Prostate gland (tissue), 2 donors: ENCODE measurements at places on chromosomes 4 and X. TPM values are rescaled to one million over a fixed set of nuclear protein-coding genes. Genes with fewer than 3 reads are reported as not detected.

GRCh38 chr4:41561244-41561643 lies 23.3 kb downstream of the LIMCH1 start:
- H3K36me3 ChIP-seq = no peaks in the 10 kb centered on the region
- H3K4me3 ChIP-seq = no peak overlapping the region
- H3K27me3 ChIP-seq = no peaks in the 10 kb centered on the region
- H3K4me1 ChIP-seq = no peaks in the 10 kb centered on the region
- no peak overlapping the region for H3K27ac ChIP-seq

GRCh38 chrX:7580127-7580526 lies 262.8 kb upstream of the VCX start:
- H3K27me3 ChIP-seq = no peaks in the 10 kb centered on the region
- no peaks in the 10 kb centered on the region for H3K4me1 ChIP-seq
- DNase-seq = no peak
- no peak overlapping the region for H3K27ac ChIP-seq
- no peaks in the 10 kb centered on the region for H3K36me3 ChIP-seq

DNA sequence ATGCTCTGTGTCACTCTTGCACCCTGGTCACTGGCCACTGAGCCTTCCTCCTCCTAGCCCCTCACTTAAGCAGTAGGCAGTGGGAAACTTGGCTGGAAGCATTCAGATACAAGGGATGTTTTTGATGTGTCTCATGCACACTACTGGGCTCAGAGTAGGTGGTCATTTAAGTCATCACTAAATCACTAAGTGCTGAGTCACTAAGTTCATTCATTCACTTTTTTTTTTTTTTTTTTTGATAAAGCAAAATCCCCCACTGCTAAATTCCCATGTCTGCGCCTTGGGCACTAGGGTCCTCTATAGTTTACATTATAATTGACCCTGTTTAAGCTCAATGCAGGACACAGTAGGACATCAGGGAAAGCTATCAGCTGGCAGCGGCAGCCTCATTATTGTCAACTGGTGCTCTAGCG lies 182.4 kb upstream of the MBNL3 start:
- H3K27ac ChIP-seq = no peak overlapping the region
- DNase-seq = no peak
- no peaks in the 10 kb centered on the region for H3K27me3 ChIP-seq
- H3K36me3 ChIP-seq = no peaks in the 10 kb centered on the region
- H3K4me3 ChIP-seq = no peak overlapping the region
- no peaks in the 10 kb centered on the region for H3K4me1 ChIP-seq

- DNase-seq = no peak
- no peaks in the 10 kb centered on the region for H3K36me3 ChIP-seq
- H3K27ac ChIP-seq = no peak overlapping the region
- H3K27me3 ChIP-seq = no peaks in the 10 kb centered on the region
- H3K4me1 ChIP-seq = no peaks in the 10 kb centered on the region
- H3K4me3 ChIP-seq = no peak overlapping the region
Observed at GRCh38 chrX:25597551-25597950, 540.6 kb upstream of the MAGEB18 start.

- H3K27ac ChIP-seq = peak overlapping the region; percentile 51
- DNase-seq = peak; percentile 69
- H3K4me1 ChIP-seq = no peaks in the 10 kb centered on the region
- no peaks in the 10 kb centered on the region for H3K27me3 ChIP-seq
- no peak overlapping the region for H3K4me3 ChIP-seq
Observed at GRCh38 chr4:167021545-167022155, 212.6 kb downstream of the SPOCK3 start.

DNA sequence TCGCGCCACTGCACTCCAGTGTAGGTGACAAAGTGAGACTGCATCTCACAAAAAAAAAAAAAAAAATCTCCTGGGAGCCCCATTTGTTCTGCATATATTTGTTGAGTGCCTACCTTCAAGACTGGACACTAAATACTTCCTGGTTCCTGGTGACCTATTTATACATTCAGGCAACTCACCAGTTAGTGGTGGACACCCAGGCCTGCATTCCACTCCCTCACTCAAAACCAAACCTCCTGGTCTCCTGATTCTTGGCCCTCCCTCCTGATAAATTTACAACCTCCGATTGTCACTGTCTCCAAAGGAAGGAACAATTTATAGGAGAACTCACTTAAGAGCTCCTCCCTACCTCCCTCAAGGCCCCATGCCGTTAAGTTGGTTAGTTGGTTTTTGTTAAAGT lies 3.1 kb downstream of the SYAP1 start:
- H3K27ac ChIP-seq = no peak overlapping the region
- no peak for DNase-seq
- H3K4me1 ChIP-seq = no peaks in the 10 kb centered on the region
- no peak overlapping the region for H3K4me3 ChIP-seq
- H3K27me3 ChIP-seq = no peaks in the 10 kb centered on the region

GRCh38 chr4:186948361-186949242 lies 224.9 kb upstream of the FAT1 start:
- H3K36me3 ChIP-seq = no peaks in the 10 kb centered on the region
- H3K4me1 ChIP-seq = no peaks in the 10 kb centered on the region
- no peaks in the 10 kb centered on the region for H3K27me3 ChIP-seq
- no peak overlapping the region for H3K4me3 ChIP-seq
- no peak overlapping the region for H3K27ac ChIP-seq
- DNase-seq = no peak

DNA sequence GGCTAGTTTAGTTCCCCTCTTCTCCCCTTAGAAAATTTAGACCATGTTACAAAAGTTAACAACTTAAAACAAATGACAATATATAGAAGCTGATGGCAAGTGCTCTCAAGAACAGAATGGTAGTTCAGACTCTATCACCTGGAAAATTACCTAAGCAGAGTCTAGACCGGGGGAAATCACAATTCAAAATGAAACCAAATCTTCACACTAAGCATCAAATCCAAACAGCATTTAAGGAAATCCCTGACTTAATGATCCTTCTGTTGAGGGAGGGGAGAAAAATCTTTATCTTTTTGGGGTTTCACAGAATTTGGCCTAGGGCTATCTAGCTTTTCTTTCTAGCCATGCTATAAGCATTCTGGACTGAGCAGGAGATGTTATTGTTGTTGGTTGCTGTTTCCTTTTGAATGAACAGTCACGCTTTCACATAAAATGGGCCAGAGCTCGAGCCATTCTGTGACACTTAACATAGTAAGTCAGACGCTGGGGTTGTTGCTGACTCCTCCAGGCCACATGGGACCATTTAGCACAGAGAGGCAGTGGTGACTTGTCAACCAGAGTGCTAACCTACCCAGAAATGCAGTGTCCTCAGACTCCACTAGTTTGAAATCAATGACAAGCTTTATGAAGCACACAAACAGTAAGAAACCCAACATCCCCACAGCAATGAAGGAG lies 16.0 kb upstream of the LSM6 start:
- H3K27ac ChIP-seq = no peak overlapping the region
- H3K27me3 ChIP-seq = no peaks in the 10 kb centered on the region
- no peak overlapping the region for H3K4me3 ChIP-seq
- no peak for DNase-seq
- H3K36me3 ChIP-seq = no peaks in the 10 kb centered on the region

DNA sequence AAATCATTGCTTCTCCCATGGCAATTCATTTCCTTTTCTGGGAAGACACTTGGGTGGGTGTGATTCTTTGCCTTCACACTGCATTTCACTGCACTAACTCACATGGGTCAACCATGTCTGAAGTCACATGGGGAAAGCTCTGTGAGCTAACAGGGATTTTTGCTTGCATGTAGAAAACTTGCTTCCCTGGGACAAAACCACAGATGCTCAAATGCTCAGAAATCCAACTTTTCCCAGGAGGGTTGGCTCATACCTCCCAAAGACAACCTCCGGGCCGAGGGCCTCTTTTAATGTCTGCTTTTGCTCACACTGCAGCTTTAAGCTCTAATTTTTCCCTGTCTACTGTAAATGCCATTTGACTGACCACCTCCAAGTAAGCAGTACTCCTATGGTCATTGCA lies 1695.2 kb downstream of the STIM2 start:
- no peak overlapping the region for H3K4me3 ChIP-seq
- DNase-seq = no peak
- H3K27me3 ChIP-seq = no peaks in the 10 kb centered on the region
- H3K36me3 ChIP-seq = no peaks in the 10 kb centered on the region
- no peaks in the 10 kb centered on the region for H3K4me1 ChIP-seq

DNA sequence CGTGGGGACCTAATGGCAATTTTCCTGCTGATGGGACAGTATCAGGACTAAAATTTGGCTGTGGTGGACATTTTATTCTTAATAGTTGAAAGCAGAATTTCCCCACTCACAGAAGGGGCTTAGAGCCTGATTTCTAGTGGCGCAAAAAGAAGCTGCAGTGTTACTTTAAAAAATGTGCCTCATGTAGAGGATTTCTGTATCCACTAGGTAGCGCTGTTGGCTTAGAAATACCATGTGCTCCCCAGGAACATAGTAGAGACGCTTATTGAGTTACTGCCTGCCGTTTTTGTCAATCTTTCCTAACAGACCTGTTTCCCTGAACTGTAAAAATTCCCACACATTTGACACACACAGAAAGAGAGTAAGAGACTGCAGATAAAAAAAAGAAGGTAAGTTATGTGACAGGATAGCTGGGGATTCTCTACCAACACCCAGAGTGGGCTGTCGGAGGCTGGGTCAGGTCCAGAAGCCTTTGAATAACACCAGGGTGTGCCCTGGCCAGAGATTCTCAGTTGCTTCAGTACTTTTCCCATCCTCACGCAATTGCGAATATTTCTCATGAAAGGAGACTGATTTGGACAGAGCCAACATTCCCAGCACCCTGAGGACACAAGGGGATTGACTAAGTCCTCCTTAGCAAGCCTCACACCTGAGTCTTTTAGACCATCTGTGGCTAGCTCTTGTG lies 88.4 kb downstream of the ZXDA start:
- H3K27ac ChIP-seq = no peak overlapping the region
- no peaks in the 10 kb centered on the region for H3K4me1 ChIP-seq
- H3K27me3 ChIP-seq = no peaks in the 10 kb centered on the region
- no peak overlapping the region for H3K4me3 ChIP-seq
- no peaks in the 10 kb centered on the region for H3K36me3 ChIP-seq

GRCh38 chr4:34973650-34974312 lies 1270.5 kb downstream of the ARAP2 start:
- H3K4me1 ChIP-seq = no peaks in the 10 kb centered on the region
- DNase-seq = no peak
- H3K27ac ChIP-seq = no peak overlapping the region
- no peaks in the 10 kb centered on the region for H3K27me3 ChIP-seq

DNA sequence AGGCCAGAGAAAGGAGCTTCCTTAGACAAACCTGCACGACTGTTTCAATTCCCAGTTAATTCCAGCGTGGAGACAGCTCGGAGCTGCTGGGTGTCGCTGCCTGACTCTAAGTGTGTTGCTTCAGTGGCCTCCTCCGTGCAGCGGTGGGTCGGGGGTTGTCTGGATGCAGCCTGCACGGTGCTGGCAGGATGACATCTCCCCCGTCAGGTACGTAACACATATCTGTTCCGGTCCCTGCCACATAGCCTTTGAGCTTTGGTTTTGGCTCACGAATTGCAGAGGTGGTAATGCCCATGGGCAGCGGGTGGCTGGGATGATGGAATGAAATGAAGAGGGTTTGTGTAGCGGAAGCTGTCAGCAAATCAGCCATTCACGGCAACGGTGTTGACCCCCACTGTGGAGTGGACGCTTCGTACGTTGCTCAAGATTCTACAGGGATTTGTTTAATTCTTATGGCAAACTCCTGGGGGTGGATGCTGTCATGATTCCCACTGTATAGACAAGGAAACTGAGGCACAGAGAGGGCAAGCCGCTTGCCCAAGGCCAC lies 33.7 kb upstream of the HMX1 start:
- H3K27ac ChIP-seq = no peak overlapping the region
- DNase-seq = no peak
- no peaks in the 10 kb centered on the region for H3K36me3 ChIP-seq

DNA sequence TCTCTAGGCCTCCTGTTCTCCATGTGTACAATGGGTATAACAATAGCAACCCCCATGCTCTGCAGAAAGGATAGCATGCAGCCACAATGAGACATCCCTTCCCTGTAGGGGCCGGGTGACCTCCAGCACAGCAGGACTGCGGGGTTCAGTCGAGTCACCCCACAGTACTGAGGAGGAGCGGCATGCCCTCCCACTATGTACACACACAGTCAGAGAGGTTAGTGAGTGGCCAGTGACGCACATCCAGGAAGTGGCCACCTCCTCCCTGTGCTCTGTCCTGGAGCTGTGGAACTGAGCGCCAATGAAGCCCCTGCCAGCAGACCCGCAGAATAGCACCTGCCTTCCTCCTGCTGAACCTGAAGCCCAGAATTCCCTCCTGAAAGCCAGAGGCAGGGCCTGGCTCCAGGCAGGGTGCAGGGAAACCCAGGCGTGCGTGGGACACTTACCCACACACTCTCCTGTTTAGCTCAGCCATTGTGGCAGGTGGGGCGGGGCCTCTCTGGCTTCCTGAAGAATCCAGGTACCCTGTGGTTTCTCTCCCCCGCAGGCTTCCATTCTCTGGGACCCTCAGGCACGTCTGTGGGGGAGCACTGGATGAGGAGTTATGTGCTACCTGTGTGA lies 50.0 kb downstream of the WFS1 start:
- no peak overlapping the region for H3K27ac ChIP-seq
- H3K36me3 ChIP-seq = no peaks in the 10 kb centered on the region
- H3K27me3 ChIP-seq = no peaks in the 10 kb centered on the region
- H3K4me3 ChIP-seq = no peak overlapping the region

- no peak for DNase-seq
- no peak overlapping the region for H3K27ac ChIP-seq
- no peaks in the 10 kb centered on the region for H3K4me1 ChIP-seq
Observed at GRCh38 chrX:34653811-34654210, 3.3 kb downstream of the TMEM47 start.

- no peak overlapping the region for H3K27ac ChIP-seq
- H3K36me3 ChIP-seq = no peaks in the 10 kb centered on the region
- no peaks in the 10 kb centered on the region for H3K4me1 ChIP-seq
- H3K27me3 ChIP-seq = no peaks in the 10 kb centered on the region
Observed at GRCh38 chr4:77047037-77047436, 28.8 kb downstream of the CCNI start.

- no peak overlapping the region for H3K4me3 ChIP-seq
- H3K27me3 ChIP-seq = no peaks in the 10 kb centered on the region
- H3K36me3 ChIP-seq = no peaks in the 10 kb centered on the region
- no peak overlapping the region for H3K27ac ChIP-seq
Observed at GRCh38 chr4:108210989-108211835, 42.5 kb upstream of the LEF1 start.

DNA sequence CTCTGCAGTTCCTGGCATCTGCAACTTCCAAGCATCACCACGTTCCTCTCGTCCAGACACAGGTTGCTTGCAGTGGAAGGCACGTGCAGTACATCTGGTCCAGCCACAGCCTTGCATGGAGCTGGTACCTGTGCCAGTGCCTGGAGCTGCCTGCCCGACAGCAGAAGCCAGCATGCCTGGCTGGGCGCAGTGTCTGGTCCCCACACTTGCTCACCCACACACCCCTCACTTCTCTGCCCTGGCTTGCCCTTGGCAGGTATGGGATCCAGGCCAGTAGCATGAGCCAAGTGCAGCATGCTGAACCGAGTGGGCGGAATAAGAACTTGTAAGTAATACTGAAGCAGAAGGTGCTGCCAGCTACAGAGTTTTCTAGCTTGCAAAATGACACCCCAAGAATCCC lies 39.9 kb downstream of the SH3BGRL start:
- H3K36me3 ChIP-seq = no peaks in the 10 kb centered on the region
- no peak for DNase-seq
- H3K27me3 ChIP-seq = no peaks in the 10 kb centered on the region
- H3K4me1 ChIP-seq = no peaks in the 10 kb centered on the region

Gene TMEM156
- total RNA-seq = 0.51 TPM

Gene C1QTNF7
- 6.0 TPM for total RNA-seq

Gene CT47A1
- not detected for total RNA-seq

Gene SYTL4
- 25.7 TPM for total RNA-seq

Gene CENPVL2
- not detected for total RNA-seq

Gene PLP1
- 2.9 TPM for total RNA-seq

Gene RASSF6
- total RNA-seq = 6.2 TPM

Gene TMEM129
- total RNA-seq = 73.7 TPM

Gene HMGB3
- 7.5 TPM for total RNA-seq

Gene HS6ST2
- total RNA-seq = 1.1 TPM
